ENCODE measurements at places on chromosomes 13 and 19. TPM values are rescaled to one million over a fixed set of nuclear protein-coding genes. Genes with fewer than 3 reads are reported as not detected.

DNA sequence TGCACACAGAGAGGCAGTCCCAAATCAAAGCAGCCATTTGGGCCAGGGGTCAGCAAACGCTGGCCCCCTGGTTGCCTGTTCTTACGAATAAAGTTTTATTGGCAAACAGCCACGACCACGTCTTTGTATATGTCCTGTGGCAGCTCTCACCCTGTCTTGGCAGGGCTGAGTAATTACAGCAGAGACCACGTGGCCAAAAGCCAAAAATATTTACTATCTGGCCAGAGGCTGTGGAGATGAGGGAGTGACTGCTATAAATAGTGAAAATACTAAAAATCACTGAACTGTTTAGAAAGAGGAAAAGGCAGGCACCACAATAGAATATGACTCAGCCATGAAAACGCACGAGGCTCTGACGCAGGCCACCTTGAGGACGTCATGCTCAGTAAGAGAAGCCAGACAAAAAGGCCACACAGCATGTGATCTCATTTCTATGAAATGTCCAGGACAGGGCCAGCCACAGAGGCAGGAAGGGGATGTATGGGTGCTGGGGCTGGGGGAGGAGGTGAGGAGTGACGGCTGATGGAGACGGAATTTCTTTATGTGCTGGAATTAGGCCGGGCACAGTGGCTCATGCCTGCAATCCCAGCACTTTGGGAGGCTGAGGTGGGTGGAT lies 29.4 kb downstream of the SMIM24 start:
- no peak for DNase-seq

DNA sequence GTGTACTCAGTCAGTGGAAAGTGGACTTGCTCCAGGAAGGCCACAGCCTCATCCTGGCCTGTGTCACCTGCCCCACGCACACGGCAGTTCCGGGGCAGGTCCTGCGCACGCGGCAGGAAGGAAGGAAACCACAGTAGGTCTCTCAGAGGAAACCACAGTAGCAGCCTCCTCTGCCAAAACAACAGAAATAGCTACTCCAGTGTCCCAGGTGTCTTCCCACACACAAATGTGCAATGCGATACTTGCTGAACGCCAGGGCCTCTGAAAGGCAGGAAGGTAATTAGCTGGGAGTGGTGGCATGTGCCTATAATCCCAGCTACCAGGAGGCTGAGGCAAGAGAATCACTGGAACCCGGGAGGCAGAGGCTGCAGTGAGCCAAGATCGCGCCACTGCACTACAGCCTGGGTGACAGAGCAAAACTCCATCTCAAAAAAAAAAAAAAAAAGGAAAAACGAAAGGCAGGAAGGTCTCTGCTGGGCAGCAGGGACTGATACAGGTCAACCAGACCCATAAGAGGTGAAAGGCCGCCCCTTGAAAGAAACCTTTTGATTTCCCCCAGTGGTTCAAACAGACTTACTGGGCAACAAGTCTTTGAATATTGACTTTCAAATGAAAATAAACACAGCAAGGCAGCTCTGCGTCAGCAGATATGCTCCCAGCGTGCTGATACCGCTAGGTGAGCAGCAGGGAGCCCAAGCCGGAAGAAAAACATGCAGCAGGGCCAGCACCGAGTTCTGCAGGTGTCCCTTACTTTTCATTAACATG lies 49.5 kb downstream of the CRYL1 start:
- DNase-seq: no peak

DNA sequence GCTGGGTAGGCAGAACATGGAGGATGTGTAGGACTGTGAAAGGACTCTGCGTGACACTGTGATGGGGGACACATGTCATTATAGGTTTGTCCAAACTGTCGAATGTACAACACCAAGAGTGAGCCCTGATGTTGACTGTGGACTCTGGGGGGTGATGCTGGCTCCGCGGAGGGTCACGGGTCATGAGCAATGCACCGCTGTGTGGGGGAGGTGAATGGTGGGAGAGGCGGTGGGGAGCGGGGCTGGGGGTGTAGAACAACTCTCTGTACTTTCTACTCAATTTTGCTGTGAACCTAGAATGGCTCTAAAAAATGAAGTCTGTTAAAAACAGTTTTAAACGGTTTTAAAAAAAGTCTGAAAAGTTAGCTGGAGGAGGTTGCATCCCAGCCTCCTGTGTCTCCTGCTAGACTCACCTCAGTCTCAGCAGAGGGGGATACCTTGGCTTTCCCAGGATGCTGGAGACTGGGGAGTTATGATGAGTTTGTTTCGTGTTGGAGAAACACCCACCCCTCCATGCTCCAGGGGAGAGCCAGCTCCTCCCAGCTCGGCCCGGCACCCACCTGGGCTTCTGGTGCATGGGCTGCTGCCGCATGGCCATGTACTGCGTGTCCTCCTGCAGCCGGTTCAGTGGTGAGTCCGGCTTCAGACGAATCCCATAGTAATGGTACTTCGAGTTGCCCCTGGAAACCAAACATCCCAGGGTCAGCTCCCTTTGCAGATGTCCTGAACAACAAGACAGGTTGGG lies 34.7 kb upstream of the RANBP3 start:
- DNase-seq: no peak

The TMEM38A gene
- total RNA-seq: 2.1 TPM

All from mesenteric fat pad (tissue), 1 donor.